Coronary artery (tissue), 2 donors: ENCODE measurements at places on chromosomes 13 and 19.

DNA sequence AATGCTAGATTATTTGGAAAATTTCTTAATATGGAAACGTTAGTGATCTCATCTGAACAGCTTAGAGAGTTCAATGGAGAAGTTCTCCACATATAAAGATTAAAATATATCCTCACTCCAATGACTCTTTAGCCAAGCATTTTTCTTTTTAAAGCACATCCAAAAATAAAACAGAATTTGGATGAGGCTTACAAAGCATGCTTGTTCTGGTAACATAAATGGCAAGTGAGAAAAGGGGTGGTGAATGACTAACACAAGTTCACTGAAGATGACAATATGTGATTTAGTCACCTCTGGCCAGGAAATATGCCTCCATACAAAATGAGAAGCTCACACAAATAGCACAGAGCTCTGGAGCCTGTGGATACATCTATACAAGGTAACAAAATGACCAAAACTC is 253.0 kb downstream of the PCDH20 start:
- no peak for DNase-seq

DNA sequence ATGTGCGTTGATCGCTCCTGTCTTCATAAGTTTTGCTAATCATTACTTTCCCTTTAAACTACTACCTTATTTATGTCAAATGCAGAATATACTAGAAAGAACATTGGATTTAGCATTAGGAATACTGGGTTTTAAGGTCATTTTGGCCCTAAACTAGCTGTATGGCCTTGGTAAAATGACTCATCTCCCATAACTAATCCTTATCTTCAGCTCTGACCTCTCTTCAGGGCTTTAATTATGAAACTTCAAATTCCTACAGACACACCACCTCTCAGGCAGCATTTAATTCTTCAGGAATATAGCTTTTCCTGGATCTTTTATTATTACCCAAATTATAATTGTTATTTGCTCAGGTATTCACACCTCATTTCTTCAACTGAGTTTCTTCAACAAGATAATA is 121.2 kb downstream of the STARD13 start:
- DNase-seq: no peak

DNA sequence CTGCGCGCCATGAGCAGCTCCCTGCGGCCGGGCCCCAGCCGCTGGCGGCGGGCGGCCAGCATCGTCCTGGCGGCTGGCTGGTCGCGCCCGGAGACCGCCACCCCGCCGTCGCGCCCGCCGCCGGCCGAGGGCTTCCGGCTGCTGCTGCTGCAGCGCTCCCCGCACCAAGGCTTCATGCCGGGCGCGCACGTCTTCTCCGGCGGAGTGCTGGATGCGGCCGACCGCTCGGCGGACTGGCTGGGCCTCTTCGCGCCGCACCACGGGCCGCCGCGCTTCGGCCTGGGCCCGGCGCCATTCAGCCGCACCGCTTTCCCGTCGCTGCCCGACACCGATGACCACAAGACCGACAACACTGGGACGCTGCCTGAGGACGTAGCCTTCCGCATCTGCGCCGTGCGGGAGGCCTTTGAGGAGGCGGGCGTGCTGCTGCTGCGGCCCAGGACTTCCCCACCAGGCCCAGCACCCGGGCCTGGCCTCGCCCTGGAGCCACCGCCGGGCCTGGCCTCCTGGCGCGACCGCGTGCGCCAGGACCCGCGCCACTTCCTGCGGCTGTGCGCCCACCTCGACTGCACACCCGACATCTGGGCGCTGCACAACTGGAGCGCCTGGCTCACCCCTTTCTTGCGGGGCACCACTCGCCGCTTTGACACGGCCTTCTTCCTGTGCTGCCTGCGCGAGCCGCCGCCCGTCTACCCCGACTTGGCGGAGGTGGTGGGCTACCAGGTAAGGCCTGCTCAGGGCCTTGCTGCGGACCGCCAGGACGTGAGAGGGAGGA is 518 bp downstream of the NUDT19 start:
- peak; percentile 79 for DNase-seq

DNA sequence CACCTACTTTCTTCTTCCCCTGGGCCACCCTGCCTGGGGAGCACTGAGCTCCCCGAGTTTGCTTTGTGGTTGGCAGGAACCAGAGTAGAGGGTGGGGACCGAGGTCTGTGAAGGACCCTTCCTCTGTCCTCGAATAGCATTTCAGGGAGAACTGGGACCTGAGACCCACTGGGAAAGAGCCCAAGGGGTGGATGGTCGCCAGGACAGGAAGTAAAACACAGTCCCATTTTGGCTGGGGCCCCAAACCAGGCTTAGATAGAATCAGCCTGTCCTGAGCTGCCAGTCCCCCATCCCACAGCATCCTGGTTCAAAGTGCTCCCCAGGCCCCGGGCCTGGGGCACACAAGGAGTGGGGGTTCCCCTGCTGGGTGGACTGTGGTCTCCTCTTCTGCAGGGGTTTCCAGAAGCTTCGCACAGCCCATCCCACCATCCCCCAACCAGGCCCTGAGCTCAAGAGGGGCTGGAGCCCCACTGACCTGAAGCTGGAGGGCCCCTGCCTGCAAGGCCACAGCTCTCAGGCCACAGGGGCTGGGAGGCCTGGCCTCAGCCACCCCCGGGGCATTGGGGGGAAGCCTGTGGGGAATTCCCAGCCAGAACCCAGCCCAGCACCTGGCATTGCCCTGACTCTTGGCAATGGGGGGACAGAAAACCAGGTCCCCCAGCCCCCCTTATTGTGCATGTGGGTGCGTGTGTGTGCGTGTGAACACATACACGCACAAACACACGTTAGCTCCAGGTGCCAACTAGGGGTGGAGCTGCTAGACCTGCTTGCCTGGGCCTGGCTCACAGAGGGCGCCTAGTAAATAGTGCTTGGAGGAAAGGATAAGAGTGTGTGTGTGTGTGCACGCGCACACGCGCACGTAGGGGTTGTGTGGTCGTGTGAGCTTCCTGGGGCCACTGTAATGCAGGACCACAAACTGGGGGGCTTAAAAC is 995 bp upstream of the MKNK2 start:
- no peak for DNase-seq

- DNase-seq: no peak
Observed at GRCh38 chr19:48953141-48953540, 1.5 kb upstream of the BAX start.

- no peak for DNase-seq
Observed at GRCh38 chr13:68813180-68813796, 1294.3 kb upstream of the ATXN8OS start.

- no peak for DNase-seq
Observed at GRCh38 chr13:46507981-46508380, 45.0 kb upstream of the LRCH1 start.

DNA sequence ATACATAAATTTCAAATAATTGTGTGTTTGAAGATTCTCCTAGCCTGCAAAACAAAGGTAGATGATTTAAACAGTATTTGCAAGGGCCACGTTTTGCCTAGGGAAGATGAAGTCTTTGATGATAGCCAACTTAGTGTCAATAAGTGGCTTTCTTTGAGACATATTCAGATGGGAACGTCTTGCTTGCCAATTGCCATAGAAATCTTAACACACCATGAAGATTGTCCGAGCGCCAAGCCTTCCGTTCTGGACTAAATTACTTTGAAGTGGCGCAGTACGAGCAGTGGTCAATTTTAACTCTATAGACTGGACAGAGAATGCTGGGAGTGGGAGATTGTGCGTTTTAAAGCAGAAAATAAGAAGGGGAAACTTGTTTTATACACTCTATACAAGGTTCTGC is 9.9 kb downstream of the ZIC5 start:
- DNase-seq: peak; percentile 1

DNA sequence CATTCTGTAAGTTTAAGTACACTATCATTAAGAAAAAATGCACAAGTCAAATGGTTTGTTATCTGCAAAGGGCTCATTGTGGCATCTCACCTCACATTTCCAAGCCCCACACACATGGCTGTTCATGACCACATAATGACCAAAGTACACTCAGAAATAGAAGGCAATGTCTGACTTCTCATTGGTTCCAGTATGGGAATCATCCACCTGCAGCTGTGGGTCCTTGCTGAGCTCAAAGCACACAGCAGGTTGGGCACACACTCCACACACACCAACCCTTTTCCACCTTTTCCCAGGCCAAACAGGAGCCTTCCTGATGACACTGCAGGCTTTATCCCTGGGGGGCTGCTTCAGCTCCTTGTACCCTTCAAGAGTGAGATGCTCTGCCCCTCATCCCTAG is 11.8 kb downstream of the CLC start:
- no peak for DNase-seq

DNA sequence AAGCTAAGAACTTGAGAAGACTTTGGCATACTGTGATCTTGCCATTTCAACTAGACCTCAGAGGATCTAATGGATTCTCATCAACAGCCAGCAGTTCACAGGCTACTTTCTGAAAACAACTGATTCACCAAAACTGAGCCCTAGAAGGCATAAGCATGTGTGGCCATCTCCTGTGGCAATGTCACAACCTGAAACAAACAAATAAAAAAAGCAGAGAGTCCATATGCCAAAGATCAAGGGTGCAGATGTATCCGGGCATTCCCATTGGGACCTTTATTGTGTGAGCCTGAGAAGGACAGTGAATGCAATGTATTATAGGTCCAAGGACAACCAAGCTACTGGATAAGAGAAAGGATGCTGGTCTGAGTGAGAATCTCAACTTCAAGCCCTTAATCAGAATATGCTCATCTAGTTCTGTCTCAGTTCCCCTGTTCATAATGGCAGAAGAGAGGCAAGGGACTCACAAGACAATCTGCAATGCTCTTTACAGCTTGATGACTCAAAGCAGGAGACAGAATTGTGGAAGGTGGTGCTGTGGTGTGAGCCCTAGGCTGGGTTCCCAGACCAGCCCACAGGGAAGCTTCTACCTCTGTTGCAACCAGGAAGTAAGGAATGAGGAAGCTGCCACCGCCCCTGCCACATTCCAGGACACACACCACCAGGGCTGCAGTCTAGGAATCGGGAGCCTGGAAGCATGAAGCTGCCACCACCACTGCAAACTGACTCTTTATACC is 133.7 kb downstream of the RAP2A start:
- no peak for DNase-seq
